GF-D8 (cell line): ENCODE measurements at places on chromosomes 1 and 21.

GRCh38 chr1:173853074-173853473 is 14.7 kb downstream of the GAS5 start:
- no peak for DNase-seq

DNA sequence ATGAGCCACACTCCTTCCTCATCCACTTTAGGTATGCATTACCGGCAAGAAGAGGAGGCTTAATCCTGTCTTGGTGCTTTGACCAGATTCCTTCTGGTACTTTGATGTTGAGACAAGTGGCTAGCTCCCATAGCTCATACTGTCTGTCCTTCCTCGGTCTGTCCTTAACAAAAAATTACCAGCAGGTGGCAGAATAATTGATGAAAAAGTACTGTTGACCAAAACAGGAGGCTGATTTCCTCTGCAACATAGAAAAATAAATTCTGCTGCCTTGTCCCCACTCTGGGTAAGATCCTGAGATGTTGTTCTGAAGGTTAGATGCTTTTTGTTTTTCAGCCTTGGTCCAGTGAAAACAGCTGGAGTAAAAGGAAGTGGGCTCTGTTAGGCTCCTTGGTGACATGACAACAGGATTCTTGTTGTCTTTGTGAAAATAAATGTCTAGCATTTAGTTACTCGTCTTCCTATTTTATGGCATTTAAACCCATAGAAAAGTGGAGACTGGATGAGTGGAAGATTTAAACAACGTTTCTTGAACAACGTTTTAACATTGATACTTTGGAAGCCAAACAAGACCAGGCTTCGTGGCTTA is 11.2 kb upstream of the HJV start:
- DNase-seq: peak; percentile 20

GRCh38 chr1:96756789-96757188 is 35.2 kb downstream of the PTBP2 start:
- no peak for DNase-seq

- no peak for DNase-seq
These were observed 470 bp downstream of the TNR start for GRCh38 chr1:175742790-175743459.

DNA sequence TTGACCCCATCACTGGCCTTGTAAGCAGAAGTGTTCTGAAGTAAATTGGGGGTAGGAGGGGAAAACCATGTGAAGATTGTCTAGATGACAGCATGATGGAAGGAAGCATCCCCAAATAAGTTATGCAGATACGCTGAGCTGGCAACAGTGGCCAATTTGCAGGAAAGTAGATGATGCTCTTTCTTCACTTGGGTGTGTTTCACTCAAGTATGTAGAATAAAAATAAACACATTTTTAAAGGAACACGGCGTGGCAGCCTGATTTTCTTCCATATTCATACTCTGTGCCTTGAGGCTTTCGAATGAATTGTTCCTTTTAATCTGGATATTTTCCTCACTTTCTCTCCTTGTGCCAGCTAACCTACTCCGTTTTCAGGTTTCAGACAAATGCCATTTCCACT is 295.5 kb upstream of the DPYD start:
- DNase-seq: no peak

GRCh38 chr1:216325336-216325735 is 97.9 kb downstream of the USH2A start:
- DNase-seq: no peak
